ENCODE measurements at places on chromosomes 2 and 18. TPM values are rescaled to one million over a fixed set of nuclear protein-coding genes. Genes with fewer than 3 reads are reported as not detected.

Gene CHST10
- 8.3 TPM for total RNA-seq

Gene DLGAP1
- 17.6 TPM for total RNA-seq

Gene CHST9
- 8.5 TPM for total RNA-seq

Gene GREB1
- total RNA-seq: 5.4 TPM

- H3K27ac ChIP-seq: no peak overlapping the region
- no peaks in the 10 kb centered on the region for H3K27me3 ChIP-seq
- DNase-seq: no peak
Measured at GRCh38 chr18:31301201-31301655, 16.7 kb upstream of the DSG1 start.

- no peak for DNase-seq
- H3K36me3 ChIP-seq: no peaks in the 10 kb centered on the region
- peak overlapping the region; percentile 72 for H3K27ac ChIP-seq
- H3K4me3 ChIP-seq: no peak overlapping the region
- H3K27me3 ChIP-seq: no peaks in the 10 kb centered on the region
Measured at GRCh38 chr2:11419781-11420180, 46.2 kb downstream of the E2F6 start.

DNA sequence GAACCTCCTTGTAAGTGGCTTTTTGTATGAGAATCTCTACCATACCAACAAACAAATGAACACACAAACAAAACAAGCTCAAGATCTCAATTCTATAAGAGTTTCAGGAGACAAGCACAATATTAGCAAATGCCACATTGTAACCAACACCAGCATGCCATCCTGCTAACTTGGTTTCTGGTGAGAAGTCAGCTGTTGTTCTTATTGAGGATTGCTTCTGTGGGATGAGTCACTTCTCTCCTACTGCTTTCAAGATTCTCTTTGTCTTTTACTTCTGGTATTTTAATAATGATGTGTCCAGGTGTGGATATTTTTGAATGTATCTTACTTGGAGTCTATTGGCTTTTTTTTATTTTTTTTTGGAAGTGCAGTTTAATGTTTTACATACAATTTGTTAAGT lies 131.7 kb downstream of the BCL2L11 start:
- no peaks in the 10 kb centered on the region for H3K27me3 ChIP-seq
- no peak for DNase-seq
- no peaks in the 10 kb centered on the region for H3K36me3 ChIP-seq
- H3K27ac ChIP-seq: no peak overlapping the region

GRCh38 chr2:8882094-8882493 lies 44.7 kb upstream of the KIDINS220 start:
- no peak overlapping the region for H3K4me3 ChIP-seq
- DNase-seq: no peak
- H3K27me3 ChIP-seq: no peaks in the 10 kb centered on the region

DNA sequence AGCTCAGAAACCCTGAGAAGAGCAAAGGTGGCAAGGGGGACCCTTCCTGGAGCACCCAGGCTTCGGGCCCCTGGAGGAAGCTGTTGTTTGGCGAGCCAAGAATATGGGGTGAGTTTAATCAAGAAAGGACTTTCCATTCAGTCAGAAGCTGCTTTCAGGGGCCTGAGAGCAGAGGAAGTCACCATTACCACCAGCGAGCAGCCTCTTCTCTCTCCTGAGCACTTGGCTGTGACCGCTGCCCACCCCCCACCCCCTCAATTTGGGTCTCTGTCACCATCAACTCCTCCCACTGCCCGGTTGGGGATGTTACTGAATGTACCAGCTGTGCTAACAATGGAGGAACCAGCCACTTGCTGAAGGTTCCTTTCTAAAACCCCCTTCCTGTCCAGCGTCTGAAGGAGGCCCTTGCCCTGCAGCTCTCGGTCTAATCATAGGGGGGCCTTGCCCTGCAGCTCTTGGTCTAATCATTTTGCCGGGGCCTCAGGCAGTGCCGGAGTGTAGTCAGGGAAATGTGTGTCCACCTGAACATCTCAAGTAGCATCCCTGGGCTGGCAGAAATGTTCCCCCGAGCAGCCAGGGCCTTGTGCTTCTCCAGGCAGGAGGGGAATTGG lies 943 bp downstream of the INPP5D start:
- peak overlapping the region; percentile 46 for H3K4me3 ChIP-seq
- no peaks in the 10 kb centered on the region for H3K27me3 ChIP-seq
- H3K36me3 ChIP-seq: no peaks in the 10 kb centered on the region
- no peaks in the 10 kb centered on the region for H3K4me1 ChIP-seq
- H3K27ac ChIP-seq: peak overlapping the region; percentile 85
- no peak for DNase-seq

GRCh38 chr2:240959941-240960308 lies 38.5 kb upstream of the SNED1 start:
- H3K27me3 ChIP-seq: no peaks in the 10 kb centered on the region
- DNase-seq: peak; percentile 44
- H3K4me3 ChIP-seq: no peak overlapping the region
- H3K27ac ChIP-seq: peak overlapping the region; percentile 33
- peaks cover 5% of the 10 kb centered on the region for H3K4me1 ChIP-seq

DNA sequence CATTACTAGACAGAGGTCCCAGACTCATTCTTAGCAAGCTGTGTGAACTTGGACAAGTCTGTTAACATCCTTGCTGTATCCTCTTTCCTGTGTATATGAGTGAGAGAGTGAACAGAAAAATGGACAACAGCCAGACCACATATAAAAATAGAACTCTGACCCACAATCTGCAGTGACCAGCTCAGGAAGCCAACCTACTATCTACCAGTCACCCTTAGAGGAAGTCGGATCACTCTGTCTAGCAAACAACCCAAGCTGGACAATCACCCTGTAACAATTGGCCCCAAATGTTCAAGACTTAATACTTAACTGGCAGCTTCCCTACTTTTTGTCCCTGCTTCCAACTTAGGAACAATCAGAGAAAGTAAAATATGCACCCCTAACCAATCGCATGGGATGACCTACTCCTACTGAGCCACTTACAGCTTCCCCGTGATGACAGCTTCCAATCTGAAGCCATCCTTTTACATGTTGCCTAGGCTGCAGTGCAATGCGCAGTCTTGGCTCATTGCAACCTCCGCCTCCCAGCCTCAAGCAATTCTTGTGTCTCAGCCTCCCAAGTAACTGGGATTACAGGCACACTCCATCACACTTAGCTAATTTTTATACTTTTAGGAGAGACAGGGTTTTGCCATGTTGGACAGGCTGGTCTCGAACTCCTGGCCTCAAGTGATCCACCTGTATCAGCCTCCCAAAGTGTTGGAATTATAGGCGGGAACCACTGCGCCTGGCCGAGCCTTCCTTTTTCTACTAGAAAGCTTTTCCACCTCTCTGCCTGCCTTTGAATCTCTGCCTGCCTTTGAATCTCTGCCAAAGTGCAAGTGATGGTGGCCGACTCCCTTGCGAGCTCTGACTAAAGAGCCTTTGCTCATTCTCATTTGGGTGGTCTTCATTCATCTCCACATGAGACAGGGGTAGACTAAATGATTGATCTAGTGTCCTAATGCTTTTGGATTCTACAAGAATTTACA lies 158.3 kb upstream of the NDUFV2 start:
- H3K4me3 ChIP-seq: no peak overlapping the region
- DNase-seq: no peak
- H3K27ac ChIP-seq: no peak overlapping the region
- no peaks in the 10 kb centered on the region for H3K27me3 ChIP-seq
- no peaks in the 10 kb centered on the region for H3K4me1 ChIP-seq

- H3K27me3 ChIP-seq: no peaks in the 10 kb centered on the region
- no peak overlapping the region for H3K27ac ChIP-seq
- H3K36me3 ChIP-seq: no peaks in the 10 kb centered on the region
- H3K4me3 ChIP-seq: no peak overlapping the region
- DNase-seq: no peak
- H3K4me1 ChIP-seq: no peaks in the 10 kb centered on the region
Measured at GRCh38 chr2:25854613-25855012, 23.7 kb downstream of the ASXL2 start.

- H3K27me3 ChIP-seq: no peaks in the 10 kb centered on the region
- H3K36me3 ChIP-seq: no peaks in the 10 kb centered on the region
- peaks cover 4% of the 10 kb centered on the region for H3K4me1 ChIP-seq
- DNase-seq: no peak
Measured at GRCh38 chr2:63740943-63741342, 100.8 kb upstream of the UGP2 start.

GRCh38 chr2:60512641-60513040 lies 40.8 kb downstream of the BCL11A start:
- H3K27me3 ChIP-seq: no peaks in the 10 kb centered on the region
- no peak overlapping the region for H3K27ac ChIP-seq
- no peak overlapping the region for H3K4me3 ChIP-seq
- peaks cover 4% of the 10 kb centered on the region for H3K4me1 ChIP-seq
- DNase-seq: no peak
- no peaks in the 10 kb centered on the region for H3K36me3 ChIP-seq

Measured in breast epithelium (tissue), 4 donors.